ENCODE measurements at places on chromosomes 4 and X.

DNA sequence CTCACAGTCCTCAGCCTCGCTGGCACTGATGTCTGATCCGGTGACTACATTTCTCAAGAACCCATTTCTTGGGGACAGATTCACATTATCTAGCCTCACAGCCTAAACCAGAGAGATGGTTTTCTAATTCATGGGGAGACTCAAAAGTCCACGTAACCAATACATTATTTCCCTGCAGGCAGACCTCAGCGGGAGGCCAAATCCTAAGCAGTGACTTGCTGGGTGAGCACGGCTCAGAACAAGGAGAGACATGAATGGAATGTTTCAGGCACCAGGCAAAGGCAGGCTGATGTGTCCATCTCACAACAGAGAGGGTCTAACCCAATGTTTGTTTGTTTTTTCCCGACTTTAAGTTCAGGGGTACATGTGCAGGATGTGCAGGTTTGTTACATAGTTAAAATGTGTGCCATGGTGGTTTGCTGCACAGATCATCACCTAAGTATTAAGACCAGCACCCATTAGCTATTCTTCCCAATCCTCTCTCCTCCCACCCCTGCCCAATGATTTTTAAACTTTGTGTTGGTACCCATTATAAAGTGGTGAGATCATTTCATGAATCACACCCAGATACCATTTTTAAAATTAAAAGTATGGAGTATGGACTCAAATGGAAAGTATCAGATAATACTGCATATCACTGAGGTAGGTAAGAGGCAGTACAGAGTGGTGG lies 53.3 kb downstream of the SCD5 start:
- no peak for DNase-seq

- no peak for DNase-seq
These were observed 69.4 kb downstream of the NSG1 start for GRCh38 chr4:4456351-4456750.

DNA sequence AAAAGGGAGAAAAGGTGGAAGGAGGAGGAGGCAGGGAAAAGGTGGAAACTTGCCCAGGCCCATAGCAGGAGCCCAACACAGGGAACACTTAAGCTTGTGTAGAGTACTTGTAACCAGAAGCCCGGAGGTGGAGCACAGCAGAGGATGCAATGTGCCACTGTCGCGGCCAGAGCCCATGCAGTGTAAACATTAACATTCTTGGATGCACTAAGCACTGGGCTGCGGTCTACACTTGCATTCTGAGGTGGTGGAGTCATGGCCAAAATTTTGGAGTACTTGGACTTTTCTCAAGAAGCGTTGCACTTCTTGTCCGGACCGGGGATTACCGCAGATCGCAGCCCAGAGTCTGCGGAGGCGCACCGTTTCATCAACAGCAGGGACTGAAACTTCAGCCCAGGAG lies 4.5 kb upstream of the RHOXF1 start:
- DNase-seq: no peak

DNA sequence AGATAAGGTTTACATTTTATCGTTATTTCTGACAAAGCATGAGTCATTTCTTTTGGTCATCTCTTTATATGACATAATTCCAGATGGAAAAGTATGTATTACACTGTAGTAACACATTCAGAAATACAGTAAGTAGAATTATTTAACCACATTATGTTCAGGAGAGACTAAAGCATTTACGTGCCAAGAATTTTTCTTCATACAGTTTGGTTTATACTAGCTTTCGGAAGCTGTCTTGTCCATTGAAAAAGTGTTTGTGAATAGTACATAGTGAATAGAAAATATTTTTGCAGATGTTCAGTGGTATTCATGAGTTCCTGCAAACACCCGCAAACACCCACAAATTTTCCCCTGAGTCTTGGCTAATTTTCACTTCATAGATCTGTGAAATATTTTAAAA lies 1033.0 kb upstream of the INTU start:
- no peak for DNase-seq

DNA sequence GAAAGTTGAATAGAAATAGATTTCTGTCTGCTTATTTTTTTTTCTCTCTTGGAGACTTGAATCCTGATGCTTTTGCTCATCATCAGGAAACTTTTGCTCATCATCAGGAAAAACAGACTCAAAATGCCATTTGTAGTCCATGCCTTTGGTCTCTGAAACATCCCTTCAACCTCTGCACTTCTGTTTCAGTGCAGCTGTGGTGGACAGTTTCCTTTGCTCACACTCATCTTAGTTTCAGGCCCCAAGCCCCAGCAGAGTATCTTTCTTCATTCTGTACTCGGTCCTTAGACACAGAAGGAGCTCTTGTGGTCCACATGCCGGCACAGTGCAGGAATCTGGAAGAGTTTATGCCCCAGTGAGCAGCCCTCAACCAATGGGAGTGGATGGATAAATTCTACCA lies 337.9 kb downstream of the PPP3CA start:
- DNase-seq: no peak

DNA sequence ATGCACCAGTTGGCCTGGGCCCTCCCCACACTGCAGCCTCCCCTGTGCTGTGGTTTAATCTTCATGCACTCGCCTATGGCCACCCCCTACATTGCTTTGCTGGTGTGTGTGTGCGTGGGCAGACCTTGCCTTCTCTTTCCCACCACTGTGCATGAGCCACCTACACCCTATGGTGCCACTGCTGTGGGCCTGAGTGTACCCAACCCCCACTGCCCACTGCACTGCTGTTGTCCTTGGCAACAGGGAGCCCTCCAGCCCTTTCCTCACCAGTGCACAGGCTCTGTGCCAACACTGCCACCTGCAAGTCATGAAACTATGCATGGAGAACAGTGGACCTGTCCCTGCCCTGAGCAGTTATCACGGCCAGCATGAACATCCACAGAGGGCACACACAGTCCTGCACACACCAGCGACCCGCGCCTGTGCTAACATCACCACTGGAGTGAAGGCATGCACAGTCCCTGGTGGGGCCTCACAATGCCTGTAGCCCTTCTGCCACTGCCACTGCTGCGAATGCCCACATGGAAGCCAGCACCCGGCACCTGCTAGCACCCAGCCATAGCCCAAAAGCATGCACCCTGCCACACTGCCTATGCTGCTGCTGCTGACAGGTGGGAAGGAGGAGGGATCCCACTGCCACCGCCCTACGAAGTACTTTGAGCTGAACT lies 237.8 kb upstream of the ARSJ start:
- no peak for DNase-seq

DNA sequence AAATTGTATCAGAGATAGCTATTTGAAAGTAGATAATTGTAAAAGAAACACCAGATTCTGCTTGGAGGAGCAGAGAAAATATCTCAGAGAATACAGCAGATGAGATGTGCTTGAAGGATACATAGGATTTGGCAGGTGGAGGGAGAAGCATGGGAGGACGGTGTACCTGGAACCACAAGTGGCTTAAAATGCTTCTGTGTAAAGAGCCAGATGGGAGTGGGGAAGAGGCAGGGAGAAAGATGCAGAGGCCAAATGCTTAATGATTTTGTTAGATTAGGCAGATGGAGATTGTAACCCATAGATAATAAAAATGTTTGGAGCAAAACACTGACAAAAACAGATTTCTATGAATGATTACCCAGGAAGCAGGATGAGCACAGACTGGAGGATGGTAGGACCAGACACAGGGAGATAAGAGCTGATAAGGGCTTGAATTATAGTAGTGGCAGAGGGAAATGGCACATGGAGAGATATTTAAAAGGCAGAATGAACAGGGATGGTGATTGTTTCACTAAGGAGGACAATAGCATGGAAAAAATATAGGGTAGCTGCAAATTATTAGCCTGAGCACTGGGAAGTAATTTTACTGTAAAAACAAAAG lies 145.7 kb upstream of the TBC1D9 start:
- no peak for DNase-seq

DNA sequence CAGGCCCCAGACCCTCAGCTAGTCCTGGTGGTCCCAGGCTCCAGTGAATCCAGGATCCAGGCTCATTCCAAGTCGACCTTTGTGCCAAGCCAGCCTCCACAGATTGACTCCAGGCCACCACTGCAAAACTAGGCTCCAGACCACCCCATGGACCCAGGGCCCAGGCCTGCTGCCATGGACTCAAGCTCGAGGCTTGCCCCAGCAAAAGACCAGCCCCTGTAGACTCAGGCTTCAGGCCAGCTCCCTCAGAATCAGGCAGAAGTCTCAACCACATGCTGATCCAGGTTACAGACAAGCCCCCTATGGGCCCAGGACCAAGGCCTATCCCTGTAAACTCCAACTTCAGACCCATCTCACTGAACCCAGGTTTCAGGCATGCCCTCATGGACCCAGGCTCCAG lies 692.4 kb downstream of the PCDH19 start:
- no peak for DNase-seq

GRCh38 chr4:184757810-184758209 lies 23.9 kb upstream of the CENPU start:
- no peak for DNase-seq

DNA sequence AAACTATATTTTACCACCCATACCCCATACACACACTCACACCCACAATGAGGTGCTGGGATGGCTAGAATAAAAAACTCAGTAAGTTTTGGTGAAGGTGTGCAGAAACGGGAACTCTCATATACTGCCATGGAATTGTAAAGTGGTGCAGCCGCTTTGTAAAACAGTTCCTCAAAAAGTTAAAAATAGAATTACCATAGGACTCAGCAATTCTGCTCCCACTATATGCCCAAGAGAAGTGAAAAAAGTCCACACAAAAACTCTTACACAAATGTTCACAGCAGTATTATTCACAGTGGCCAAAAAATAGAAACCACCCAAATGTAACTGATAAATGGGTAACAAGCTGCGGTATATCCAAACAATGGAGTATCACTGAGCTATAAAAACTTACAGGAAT lies 6.5 kb downstream of the CENPU start:
- peak; percentile 5 for DNase-seq

GRCh38 chrX:118974908-118975671 lies 672 bp downstream of the LONRF3 start:
- peak; percentile 62 for DNase-seq

GRCh38 chrX:44898411-44899221 lies 25.6 kb downstream of the KDM6A start:
- no peak for DNase-seq

DNA sequence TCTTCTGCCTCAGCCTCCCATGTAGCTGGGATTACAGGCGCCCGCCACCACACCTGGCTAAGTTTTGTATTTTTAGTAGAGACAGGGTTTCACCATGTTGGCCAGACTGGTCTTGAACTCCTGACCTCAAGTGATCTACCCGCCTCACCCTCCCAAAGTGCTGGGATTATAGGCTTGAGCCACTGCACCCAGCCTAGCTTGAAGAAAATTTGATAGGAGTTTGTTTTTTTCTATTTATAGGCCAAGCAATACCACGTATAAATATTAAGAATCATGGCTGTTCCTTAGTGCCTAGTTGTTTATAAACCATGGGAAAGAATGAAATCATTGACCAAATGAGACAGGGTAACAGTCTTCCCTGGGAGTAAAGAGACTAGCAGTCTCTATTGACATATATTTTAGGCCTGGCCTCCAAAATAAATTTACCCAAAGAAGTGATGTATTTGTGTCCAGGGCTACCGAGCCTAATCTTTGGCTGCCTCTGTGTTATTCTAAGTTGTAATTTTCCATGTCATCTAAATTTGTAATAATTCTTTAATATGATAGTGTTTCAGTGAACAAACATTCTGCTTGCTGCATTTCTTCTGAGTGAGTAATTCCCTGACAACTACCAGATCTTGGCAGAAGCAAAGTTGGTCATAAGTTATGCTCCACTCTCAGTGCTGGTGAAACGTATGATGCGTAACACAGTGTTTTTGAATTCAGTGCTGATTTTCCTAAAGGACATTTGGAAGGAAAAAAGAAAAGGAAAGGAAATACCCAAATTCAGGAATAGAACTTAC lies 10.3 kb downstream of the PKD2 start:
- DNase-seq: no peak

GRCh38 chrX:15158350-15158735 lies 111.5 kb downstream of the ASB9 start:
- no peak for DNase-seq

DNA sequence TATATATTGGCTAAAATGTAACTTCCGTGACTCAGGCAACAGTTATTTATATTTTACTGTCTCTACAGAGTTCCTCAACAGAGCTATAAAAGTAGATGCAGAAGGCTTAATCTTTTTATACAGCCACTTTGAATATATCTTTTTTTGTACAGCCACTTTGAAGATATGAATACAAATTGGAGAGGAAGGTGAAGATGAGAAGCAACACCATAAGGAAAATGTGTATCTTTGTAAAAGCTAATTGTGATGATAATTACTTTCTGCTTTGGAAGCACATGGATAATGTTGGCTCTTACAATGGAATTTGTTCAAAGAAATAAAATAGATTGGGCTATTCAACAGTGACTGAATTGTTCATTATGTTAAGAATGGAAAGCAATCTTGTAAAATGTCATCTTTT lies 205.8 kb downstream of the ARAP2 start:
- DNase-seq: no peak

- DNase-seq: no peak
These were observed 127.2 kb upstream of the AGA start for GRCh38 chr4:177569434-177569833.

DNA sequence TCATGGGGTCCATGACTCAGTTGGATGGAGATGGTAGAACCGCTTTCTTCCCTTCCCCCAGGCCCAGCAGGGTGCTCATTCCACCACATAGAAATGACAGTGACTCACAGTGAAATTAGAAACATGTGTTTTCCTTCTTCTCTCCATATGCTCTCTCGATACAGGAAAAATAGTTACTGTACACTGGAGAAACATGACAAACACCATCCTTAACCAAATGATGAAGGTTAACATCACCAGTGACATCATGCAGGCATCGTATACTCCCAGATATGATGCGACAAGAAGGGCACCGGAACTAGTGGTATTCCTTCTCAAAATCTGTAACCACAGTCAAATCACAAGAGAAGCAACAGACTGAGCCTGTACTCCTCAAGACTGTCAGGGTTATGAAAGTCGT lies 11.7 kb upstream of the RAB40A start:
- no peak for DNase-seq

- no peak for DNase-seq
These were observed 398.3 kb upstream of the FAM47C start for GRCh38 chrX:36609616-36610585.

DNA sequence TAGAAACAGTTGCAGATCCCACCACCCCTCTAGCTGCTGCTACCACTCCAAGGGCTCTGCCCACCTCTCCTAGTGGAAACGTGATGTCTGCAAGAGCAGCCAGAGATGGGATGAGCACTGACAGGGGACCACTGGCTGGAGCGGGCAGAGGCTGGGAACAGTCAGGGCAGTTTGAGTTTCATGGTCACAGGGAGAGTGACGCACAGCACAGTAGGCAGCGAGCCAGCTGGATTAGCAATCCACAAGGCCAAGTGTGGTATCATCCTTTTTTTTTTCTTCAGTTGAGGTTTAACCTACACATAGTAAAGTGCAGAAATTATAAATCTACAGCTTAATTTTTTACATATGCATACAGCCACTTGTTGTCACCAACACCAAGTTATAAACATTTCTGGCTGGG lies 6.4 kb upstream of the SCML2 start:
- no peak for DNase-seq

GRCh38 chr4:26220696-26221095 lies 100.1 kb upstream of the RBPJ start:
- DNase-seq: no peak
